ENCODE measurements at places on chromosomes 7 and 10.

GRCh38 chr10:4648999-4649398 is 177.0 kb upstream of the AKR1E2 start:
- no peak for DNase-seq

- no peak for DNase-seq
Measured at GRCh38 chr7:50626286-50626685, 61.1 kb upstream of the DDC start.

GRCh38 chr10:95756041-95756761 is at the start of gene ENTPD1:
Gene ENTPD1 (plus strand): TSS chr10:95756163. CDS start chr10:95756240, 77 bp downstream.
- DNase-seq: peak; percentile 58

GRCh38 chr7:32163141-32163806 is 93.1 kb upstream of the PDE1C start:
- DNase-seq: no peak

- DNase-seq: no peak
Measured at GRCh38 chr10:33189363-33189762, 145.1 kb downstream of the NRP1 start.

DNA sequence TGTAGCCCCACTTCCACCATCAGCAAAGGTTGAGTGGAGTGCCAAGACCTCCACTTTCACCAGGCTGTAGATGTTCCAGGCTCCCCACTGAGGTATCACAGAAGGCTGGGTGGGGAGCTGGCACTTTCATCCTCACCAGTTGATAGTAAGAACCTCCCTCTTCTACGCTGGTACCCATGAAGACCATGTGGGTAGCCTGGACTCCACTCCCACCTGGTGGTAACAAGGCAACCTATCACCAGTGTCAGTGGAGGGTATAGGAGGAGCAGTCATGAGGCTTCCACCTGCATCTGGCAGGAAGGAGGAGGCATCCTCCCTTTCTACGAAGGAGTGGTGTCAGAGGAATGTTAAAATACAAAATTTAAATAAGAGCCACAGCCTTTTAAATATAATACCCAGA is 4.4 kb downstream of the SMIM30 start:
- DNase-seq: peak; percentile 27

- no peak for DNase-seq
Measured at GRCh38 chr7:40753455-40753854, 618.6 kb downstream of the SUGCT start.

DNA sequence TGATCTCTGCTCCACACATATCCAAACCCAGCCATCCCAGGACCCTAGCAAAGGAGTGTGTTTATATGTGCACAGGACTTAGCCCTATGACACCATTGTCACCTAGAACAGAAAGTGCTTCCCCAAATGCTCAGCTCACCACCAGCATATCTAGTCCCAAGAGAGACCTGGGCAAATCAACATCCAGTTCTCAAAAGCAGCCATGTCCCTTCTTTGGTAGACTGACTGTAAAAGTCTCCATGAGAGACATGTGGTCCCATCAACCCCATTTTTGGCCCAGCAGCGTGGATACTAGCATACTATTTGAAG is 20.9 kb upstream of the ARHGAP22 start:
- DNase-seq: no peak

DNA sequence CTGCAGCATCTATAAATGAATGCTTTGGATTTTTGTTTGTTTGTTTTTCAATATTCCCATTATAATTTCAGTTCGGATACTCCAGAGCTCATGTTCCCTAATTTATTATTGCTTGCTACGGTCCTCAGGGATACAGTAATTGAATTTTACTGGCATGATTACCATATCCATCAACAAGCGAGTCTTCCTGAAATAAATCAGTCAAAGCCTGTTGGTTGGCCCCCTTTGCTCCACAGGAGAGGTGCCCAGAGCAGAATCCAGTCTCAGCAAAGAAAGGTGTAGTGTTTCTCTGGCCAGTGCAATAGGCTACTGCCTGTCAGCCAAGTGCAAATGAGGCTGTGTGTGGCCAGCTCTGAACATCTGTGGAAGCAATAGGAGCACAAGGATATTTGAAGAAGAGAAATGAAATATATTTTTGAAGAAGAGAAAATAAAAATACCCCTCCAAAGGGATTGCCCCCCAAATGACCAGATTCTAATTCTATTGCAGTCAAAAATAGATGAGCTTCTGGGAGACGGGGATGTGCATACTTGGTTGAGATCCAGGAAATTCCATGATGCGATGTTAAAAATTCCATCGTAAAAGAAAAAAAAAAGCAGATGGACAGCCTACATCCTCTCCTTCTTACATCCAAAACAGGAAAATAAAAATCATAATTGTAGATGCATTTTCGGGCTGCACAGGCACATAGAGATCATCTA is 18.1 kb downstream of the TRIL start:
- DNase-seq: no peak

GRCh38 chr7:139127648-139128047 is 18.1 kb upstream of the ZC3HAV1 start:
- DNase-seq: peak; percentile 60

DNA sequence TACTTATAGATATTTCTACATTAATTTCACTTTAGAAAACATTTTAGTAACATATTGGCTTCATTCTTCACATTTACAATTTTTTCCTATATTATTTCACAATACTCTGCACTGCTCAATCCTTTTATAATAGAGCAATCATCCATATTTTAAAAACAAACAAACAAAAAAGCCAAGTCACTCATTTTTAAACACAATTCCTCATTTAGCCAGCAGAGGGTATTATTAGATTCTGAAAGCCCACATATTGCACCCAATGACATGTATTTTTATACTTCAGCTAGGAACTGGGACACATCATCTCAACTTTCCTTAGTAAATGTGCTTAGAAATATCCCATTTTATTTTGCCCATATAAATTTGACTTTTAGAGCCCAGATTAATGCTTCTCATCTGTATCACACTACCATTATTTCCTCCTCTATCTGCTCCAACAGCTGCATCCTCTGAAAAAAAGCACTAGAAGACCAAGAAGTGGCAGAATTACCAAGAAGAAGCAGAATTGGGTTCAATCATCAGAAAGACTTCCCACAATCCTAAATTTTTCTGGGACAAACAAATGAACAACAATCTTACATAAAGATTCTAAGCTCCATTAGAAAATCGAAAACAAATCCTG is 29.5 kb downstream of the CTNNA3 start:
- DNase-seq: peak; percentile 57

GRCh38 chr7:86964973-86965726 is 94.3 kb downstream of the ELAPOR2 start:
- DNase-seq: no peak

GRCh38 chr10:71242622-71243009 is 30.2 kb downstream of the UNC5B start:
- DNase-seq: no peak

DNA sequence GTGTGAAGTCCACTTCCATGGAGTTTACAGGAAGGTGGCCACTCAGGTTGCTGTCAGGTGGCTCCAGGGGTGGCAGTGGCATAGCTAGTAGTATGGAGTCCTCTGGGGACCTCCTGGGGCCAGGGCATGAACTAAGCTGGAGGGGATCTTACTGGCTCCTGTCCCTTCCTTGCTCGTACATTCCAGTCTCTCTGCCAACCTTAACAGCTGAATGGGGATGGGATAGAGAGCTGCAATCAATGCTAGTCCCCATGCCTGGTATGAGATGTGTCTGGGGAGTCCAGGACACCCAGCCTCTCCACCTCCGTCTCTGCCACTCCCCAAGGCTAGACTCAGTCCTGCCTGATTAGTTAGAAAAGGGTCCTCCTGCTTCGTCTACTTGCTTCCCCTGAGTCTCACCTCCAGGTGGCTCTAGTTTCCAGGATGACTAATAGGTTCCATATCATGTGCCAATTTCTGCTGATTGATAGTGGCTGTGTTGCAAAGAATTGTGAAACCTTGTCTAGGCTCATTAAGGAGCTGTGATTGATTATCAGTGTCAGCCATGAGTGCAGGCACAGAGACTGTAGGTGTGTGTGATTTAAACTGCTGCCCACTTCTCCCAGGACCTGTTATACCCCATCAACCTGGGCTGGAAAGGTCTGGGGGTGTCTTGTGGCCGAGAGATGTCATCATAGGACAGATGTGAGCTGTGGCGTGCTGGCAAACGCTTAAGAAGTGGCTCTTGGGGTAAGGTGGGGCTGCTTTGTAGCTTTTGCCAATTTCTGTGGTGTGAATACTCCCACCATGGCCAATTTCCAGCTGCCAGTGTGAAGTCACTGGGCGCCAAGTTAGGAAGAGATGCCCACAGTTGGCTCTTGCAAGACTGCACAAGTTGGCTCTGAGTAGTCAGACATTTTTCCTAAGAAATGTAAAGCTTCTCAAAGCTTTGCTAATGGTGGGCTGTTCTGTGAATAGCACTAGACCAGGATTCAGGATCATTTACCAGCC is 59.8 kb downstream of the COL13A1 start:
- DNase-seq: peak; percentile 47

GRCh38 chr7:74033372-74034311 is 5.7 kb downstream of the ELN start:
- DNase-seq: no peak

GRCh38 chr10:116899626-116900025 is 50.3 kb downstream of the ENO4 start:
- no peak for DNase-seq

- DNase-seq: no peak
Measured at GRCh38 chr7:148374396-148375259, 215.9 kb upstream of the C7orf33 start.

GRCh38 chr10:58316874-58317273 is 17.9 kb upstream of the UBE2D1 start:
- no peak for DNase-seq

- DNase-seq: no peak
Measured at GRCh38 chr10:23111517-23112286, 16.3 kb downstream of the MSRB2 start.

Measured in hematopoietic multipotent progenitor cell treated with erythropoietin and hydrocortisone succinate and interleukin-3 and kit ligand, for 6 days (in vitro differentiated cells).